Central memory CD4-positive, alpha-beta T cell (primary cell): ENCODE measurements at places on chromosomes 11 and 22.

DNA sequence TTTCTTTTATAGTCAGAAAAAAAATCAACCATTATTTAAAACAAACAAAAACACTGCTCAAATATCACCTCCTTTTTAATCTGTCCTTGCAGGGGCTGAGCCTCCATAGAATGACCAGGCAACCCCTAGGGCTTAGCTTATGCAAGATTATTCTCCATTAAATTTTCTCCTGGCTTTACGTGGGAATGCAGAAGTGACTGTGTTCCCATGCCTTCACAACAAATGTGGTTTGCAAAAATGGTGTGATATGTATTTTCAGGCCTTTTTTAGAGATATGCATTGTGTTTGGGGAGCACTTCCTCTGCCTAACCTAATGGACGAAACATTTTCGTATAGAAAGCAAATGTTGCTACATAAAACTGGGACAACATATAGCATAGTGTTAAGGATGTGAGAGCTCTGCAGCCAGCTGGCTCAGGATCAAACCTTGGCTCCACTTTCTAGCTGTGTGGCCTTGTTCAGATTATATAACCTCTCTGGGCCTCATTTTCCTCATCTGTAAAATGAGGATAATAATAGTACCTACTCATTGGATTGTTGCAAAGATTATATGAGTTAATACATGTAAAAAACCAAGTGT, 82.6 kb downstream of the PARVA start:
- DNase-seq = no peak

DNA sequence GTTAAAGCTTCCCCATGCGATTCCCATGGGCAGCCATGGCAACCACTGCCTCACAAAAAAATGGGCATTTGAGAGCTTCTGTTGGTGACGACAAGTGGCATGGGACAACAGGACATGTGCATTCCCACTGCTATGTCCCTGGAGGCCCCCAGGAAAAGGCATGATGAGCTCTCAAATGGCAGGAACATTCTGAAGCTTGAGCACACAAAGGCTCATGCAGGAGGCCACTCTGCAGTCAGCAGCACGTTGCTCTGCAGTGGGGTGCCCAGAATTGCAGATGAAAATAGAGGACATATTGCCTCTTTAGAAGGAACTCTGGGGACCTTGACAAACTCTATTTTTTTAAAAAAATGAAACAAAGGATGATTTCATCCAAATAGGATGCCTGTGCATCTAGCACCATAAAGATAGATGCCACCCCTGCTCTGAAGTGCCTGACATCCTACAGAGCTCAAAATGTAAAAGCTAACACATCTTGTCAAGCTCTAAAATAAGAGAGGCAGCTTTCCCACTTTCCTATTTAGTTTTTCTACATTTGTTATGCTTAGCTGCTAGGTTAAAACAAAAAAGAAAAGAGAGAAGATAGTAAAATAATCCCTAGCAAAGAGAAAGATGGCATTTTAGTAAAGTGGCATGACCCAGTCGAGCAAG, 277.6 kb upstream of the ZC3H12C start:
- DNase-seq = no peak

DNA sequence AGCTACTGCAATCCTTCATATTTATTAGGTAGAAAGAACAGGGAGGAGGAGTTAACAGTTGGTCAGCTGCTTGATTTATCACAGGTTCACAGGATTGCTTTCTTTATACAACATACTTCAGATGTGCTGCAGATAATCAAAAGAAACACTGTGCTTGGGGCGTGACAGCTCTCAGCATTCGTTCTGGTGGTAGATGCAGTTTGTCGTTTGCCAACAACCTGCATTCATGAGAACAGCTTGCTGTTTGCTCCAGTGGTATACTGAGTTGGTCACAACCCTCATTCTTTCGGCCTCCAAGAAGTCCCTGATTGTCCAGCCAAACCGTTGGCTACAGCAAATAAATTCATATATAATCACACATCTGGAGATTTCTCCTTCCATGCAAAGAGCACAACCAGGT, 120.5 kb downstream of the ZNF280B start:
- no peak for DNase-seq

- DNase-seq = no peak
These were observed 16.6 kb upstream of the PHLDA2 start for GRCh38 chr11:2945757-2946287.

DNA sequence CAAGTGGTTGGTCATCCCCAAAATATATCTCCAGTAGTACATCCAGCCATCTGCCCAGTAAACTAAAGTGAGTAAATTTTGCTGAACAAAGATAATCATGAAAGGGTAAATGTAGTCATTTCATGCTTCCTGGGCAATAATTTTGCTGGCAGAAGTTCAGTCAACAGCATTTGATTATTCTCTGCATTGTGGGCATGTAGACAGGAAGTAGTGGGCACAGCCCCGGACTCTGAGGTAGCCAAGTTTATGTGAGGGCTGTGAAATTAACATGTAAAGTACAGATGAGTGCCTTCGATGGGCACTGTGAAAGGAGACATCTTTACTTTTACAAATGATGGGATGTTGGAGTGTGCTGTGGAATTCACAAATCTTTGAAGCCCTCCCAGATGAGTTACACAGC, 312.2 kb upstream of the MTNR1B start:
- no peak for DNase-seq

GRCh38 chr11:10618490-10618889, 50.0 kb upstream of the LYVE1 start:
- no peak for DNase-seq

DNA sequence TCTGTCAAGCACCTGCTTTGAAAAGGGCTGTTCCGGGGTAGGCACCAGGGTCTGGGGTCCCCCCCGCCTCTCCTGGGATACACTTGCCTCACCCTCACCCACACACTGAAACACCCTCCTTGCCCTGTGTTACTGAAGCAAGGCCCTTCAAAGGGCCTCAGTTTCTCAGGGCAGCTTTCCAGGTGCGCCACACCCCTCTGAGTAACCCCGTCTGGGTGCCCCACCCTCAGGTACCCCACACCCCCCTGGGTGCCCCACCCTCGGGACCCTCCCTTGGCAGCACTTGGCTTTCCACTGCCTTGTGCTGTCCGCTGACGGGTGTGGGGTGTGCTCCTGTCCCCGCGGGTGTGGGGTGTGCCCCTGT, 413.6 kb downstream of the TBC1D22A start:
- no peak for DNase-seq

- DNase-seq = peak; percentile 16
These were observed 10.7 kb downstream of the KRTAP5-5 start for GRCh38 chr11:1640076-1640946.
